PC-3 (cell line): ENCODE measurements at places on chromosomes 7 and 10.
A peak's percentile ranks its signal among the peaks of the same experiment; 100 is the strongest.

- DNase-seq, result no peak
Measured at GRCh38 chr7:135499818-135500217, 10.1 kb downstream of the CNOT4 start.

GRCh38 chr10:26172131-26172530 lies 44.4 kb upstream of the GAD2 start:
- no peak for DNase-seq

DNA sequence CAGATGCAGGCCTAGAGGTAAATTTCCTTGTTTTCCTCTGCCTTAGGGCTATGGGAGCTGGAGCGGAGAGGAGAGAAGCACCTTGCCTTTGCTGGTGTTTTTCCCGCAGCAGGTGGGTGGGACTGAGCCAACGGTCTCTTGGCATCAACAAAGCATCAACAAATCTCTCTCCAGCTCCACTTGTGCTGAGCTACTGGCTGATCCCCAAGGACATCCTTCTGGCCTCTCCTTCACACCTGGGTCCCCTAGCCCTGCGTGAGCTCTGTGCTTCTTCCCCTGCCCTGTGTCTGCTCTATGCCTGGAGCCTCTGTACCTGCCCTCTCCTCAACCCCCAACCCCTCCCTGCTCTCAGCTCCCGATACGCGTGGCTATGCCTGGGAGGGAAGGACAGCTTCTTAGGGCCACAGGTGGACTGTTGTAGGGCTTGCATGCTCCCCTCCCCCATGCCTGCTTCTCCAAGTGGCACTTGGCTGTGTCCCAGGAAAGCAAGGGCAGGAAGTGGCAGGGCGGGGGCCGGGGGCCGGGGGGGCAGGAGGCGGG lies 3.2 kb upstream of the CLDN4 start:
- peak; percentile 84 for DNase-seq

DNA sequence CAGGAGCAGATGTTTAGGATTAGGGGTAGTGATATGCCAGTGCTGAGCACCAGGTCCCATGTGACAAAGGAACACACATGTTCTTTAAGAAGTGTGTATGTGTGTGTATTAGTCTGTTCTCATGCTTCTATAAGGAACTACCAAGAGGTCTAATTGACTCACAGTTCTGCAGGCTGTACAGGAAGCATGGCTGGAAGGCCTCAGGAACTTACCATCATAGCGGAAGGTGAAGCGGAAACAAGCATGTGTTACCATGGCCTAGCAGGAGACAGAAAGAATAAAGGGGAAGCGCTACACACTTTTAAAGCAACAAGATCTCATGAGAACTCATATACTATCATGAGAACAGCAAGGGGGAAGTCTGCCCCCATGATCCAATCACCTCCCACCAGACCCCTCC lies 22.8 kb upstream of the PDZD8 start:
- no peak for DNase-seq

- no peak for DNase-seq
Measured at GRCh38 chr7:12661581-12661980, 25.9 kb upstream of the ARL4A start.

- no peak for DNase-seq
Measured at GRCh38 chr7:51308265-51308664, 8.3 kb downstream of the COBL start.

DNA sequence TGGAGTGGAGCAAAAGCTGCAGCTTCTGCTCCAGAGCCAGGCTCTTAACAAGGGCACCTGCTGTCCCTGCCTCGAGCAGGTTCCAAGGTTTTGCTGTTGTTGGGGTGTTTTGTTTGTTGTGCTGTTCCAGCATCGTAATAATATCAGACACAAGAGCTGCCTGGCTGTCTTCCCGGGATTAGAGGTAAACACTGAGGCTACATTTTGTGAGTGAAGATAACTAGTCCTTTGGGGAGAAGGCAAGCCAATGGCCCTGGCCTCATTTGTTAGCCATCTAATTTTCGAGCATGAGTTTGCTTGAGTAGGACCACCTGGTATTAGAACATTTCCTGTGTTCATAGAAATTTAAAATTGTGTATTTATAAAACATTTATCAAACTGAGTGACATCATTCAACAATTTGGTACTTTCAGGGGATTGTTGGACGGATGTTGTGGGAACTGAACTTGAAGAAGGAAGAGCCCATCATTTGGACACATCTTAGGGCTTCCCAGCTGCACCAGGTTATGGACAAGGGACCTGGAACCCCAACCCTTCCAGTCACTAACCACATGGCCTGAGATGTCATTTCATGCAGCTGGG lies 555.0 kb downstream of the TNS3 start:
- DNase-seq, result no peak

GRCh38 chr10:118106426-118106825 lies 59.7 kb upstream of the RAB11FIP2 start:
- DNase-seq, result peak; percentile 40

- DNase-seq, result peak; percentile 62
Measured at GRCh38 chr10:22606164-22606614, 108.2 kb downstream of the PIP4K2A start.

DNA sequence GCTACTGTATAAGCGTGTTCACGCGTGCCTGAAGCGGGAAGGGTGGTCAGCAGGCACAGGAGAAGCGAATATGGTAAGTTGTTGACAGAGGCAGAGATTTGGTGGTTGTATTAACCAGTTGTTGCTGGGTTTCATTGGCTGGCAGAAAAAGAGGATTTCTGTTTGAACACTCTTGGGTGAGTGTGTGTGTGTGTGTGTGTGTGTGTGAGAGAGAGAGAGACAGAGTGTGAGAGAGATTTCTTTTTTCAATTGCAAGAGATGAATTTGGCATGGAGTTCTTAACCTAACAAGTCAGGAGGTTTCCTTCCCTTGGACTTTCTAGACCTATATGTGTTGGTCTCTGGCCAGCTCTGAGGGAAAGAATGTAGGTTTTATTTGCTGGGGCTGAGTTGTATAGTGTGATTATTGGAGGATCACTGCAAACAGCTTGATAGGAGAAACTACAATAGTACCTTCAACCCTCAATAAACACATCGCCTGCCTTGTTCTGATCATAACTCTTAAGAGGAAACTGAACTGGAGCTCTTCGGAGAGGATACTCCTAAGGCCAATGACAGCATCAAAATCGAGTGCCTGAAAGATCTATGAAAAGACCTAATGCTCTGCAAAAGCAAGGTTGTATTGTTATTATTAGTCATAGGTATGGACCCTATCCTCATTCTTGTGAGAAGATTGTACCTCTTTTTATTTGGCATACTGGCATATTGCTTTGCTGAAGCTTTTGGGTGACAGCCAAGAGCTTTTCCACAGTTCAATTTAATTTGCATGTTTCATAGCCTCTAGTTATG lies 1.2 kb downstream of the MCU start:
- DNase-seq, result peak; percentile 36

GRCh38 chr7:2737771-2738540 lies 50.0 kb downstream of the AMZ1 start:
- DNase-seq, result no peak

DNA sequence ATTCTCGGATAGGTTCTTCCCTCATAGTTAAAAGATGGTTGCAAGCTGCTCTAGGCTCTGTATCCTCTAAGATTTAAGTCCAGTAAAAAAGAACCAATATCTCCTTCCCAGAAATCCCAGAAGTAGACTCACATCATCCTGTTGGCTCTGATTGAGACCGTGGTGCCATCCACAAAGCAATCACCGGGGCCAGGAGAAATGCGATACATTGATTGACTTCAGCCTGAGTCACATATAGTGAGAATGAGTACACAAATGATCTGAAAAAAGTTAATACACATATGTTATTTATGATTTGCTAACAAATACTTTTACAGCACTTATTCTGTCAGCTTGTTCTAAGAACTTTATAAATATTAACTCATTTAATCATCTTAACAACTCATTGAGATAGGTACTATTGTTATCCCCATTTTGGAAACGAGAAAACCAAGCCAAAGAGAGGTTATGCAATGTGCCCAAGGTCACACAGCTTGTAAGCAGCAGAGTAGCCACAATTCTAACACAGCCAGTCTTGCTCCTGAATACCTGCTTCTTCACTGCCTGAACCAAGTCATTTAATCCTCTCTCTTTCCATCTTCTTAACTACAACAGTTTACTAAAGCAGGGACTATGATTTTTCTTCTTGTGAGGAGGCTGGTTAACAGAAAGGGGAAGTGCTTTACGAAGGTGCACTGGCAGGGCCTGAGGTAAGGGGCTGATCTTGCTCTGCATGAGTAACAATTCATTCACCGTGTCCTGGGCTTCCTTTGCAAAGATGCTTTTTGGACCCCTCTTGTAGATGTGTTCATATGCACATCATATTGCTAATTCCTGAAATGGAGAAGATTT lies 177.0 kb downstream of the REEP3 start:
- peak; percentile 72 for DNase-seq

GRCh38 chr7:155758348-155758747 lies 53.9 kb downstream of the SHH start:
- DNase-seq, result no peak
